ENCODE measurements at places on chromosomes 4 and X.
A peak's percentile ranks its signal among the peaks of the same experiment; 100 is the strongest.

DNA sequence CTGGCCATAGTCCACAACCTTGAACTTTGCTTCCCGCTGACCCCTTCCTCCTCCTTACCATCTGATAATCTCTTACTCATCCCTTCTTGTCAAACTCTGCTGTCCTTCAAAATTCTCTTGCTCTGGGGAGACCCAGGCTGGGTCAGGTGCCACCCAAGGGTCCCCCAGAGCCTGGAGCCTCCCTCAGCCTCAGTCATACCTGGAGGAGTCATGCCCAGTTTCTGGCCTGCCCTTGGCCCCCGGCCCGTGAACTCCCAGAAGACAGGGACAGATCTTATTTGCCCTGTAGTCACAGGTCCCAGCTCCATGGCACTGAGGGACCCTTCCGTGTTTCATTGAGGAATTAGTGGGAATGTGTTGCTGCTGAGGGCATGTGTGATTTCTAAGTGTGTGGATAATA is 4.7 kb upstream of the GPR78 start:
- no peak for DNase-seq

- no peak for DNase-seq
These were observed 10.0 kb downstream of the KLHL2 start for GRCh38 chr4:165217325-165217724.

DNA sequence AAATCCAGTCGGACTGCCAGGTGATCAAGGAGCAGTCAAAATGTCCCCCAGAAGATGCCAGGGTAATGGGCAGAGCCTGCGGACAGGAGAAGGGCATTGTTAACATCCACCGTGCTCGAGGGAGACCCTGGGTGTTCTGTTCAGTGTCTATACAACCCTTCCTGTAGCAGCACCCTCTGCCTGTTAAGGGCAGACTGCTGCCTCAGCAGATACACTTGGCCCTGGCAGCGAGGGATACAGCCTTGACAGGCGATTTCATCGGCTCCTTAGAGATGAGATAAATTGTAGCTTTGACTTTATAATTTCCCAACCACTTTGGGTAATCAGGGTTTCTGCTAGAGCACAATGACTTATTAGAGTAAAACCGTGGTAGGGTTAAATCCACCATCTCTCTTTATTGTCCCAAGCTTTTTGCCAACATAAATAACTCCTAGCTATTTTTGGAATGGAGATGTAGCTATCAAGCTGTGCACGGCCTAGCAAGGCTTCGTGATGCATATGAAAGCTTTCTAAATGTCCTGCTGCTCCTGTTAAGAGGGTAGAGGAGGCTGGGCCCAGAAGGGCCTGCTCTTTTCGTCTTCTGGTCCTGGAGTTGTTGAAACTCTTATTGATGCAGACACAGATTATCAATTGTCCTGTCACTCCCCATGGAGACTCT is 195.9 kb downstream of the CPEB2 start:
- DNase-seq: no peak

GRCh38 chr4:93710101-93710846 is 118.3 kb upstream of the ATOH1 start:
- no peak for DNase-seq

DNA sequence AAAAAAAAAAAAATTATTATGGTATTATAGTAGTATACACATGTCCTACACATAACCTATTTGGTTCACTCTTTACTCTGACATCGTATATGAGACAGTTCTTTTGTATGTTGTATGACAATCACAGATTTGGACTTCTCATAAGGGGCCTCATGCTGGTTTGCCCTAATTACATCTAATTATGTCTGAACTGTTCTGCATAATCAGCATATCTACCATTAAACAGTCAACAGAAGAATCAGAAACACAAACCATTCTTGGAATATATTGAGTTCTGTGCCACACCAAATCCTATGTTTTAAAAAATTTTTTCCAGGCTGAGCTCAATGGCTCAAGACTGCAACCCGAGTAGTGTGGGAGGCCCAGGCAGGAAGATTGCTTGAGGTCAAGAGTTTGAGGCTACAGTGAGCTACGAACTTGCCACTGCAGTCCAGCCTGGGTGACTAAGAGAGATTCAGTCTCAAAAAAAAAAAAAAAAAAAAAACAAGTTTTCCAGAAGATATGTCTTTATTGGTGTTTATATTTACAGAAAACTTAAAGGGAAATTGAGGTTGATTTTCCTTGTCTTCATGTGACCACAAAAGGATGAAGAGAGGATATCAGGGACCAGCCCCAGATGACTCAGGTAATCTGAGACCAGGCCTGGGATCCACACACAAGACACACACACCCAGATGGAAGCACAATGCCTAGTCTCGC is 22.2 kb downstream of the TRIM61 start:
- DNase-seq: no peak

DNA sequence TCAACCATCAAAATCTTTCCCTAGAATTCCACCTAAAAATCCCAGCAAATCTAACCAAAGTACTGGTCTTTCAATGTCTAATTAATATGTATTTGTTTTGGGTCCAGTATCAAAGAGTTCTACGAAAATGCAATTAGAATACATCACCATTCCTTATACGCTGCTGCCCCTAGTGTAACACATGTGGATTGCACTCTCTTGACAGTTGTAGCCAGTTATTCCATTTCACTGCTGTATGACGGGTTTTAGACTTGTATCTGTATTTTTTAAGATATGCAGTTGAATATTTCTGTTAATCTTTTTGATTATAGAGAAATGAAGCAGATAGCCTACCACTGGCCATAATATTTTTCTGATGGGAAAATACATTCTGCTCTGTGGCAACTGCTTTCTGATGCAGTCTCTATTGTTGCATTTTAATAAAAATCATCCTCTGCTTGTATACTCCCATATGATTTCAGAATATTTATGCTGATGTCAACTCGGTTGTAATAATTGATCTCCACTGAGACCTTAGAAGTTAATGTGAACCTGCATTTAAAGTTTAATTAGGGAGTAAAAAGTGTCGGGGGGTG is 17.1 kb upstream of the PAGE2B start:
- DNase-seq: peak; percentile 5

- DNase-seq: no peak
These were observed 17.2 kb upstream of the CENPU start for GRCh38 chr4:184750926-184751584.

DNA sequence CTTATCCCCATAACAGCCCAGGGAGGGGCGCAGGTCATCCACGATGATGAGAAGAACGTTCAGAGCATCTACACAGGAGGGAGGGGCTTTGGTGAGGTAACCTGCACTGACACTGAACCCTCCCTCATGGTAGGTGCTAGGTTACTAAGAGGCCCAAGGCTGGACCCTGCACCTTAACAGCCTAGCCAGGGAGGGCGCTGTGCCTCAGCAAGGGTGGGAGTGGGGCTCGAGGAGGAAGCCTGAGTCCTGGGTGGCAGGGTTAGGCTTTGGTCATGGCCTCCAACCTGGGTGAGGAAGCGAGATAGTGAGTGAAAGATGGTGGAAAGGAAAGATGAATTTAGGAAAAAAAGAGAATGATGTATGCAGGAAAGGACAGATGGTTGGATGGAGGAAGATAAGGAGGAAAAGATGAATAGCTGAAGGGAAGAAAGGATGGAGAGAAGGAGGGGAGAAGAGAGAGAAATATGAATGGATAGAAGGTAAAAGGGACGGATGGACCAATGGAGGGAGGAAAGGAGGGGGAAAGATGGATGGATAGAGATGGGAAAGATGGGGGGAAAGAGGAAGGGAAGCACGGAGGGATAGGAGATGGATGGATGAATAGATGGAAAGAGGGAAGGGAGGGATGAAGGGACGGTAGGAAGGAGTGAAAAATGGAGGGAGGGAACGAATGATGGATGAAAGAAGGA is 736 bp downstream of the IDS start:
- no peak for DNase-seq

DNA sequence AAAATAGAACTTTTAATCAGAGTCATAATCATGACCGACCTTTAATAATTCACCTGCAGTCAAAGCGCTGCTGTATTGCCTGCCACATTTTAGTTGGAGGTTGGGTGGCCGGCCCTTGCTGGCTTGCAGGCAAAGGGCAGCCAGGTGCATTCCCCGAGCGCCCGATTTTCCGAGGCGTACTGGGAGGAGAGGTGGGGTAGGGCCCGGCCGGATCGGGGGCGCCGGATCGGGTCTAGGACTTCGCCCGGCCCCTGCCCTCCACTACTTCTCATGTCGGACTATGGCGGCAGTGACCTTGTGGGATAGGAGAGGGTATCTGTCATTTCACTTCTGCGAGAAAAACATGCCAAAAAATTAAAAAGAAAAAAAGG is 2.5 kb upstream of the RS1 start:
- DNase-seq: no peak

Data from stimulated activated CD8-positive, alpha-beta memory T cell treated with anti-CD3 and anti-CD28 coated beads, Interleukin-7, amount 100 ng/mL, for 1 hour (primary cell).